ENCODE measurements at places on chromosomes 7 and 10. TPM values are rescaled to one million over a fixed set of nuclear protein-coding genes. Genes with fewer than 3 reads are reported as not detected.

Gene LRRD1
- total RNA-seq, result not detected

DNA sequence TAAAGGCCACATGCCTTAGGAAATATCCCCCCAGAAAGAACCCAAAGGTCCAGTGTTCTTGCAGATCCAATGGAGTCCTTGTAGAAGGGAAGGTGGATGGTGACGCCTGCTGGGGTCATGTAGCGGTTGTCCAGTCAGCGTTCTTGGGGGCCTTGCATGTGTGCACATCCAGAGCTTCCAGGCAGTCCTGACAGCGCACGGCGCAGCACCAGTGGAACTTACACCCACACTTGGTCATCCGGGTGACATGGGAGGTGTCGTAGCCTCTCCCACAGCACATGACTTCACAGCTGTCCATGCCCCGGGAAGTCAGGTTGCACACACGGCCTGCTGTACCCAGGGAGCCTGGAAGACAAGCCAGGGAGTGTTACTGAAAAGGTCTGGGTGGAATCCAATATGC is 44.8 kb downstream of the WNT2 start:
- DNase-seq, result no peak

Gene CRYGN
- total RNA-seq, result not detected

DNA sequence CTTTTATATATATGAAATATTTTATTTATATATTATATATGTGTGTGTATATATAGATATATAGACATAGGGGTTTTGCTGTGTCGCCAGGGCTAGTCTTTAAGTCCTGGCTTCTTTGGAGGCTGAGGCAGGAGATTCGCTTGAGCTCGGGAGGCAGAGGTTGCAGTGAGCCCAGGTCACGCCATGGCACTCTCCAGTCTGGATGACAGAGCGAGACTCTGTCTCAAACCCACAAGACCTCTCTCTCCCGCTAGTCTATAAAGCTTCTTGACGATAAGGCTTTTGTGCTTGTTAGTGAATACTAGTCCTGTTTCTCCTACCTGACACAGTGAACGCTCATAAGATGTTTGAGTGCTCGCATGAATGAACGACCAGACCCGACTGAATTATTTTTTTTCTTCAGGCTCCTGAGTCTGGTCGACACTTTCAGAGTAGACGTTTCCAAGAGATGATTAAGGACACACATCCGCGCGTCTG is 577 bp upstream of the DDX21 start:
- DNase-seq, result no peak

Gene CFAP58
- total RNA-seq, result 0.07 TPM

DNA sequence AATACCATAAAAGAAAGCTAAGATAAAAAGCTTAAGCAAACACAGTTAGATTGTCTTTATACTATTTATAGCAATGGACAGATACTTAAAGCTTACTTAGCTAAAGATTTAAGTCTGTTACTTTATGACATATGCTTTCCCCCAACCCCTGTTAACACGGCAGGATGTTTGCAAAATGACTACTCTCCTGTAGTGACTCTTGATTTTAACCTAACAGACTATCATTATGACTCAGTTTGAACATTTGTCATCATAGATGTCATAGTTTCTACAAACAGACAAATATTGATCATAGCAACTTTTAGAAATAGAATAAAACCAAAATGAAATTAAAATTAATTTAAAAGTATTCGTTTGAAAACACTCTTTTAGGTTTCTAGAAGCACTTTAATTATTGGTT is 7.8 kb upstream of the COMMD3 start:
- DNase-seq, result no peak

DNA sequence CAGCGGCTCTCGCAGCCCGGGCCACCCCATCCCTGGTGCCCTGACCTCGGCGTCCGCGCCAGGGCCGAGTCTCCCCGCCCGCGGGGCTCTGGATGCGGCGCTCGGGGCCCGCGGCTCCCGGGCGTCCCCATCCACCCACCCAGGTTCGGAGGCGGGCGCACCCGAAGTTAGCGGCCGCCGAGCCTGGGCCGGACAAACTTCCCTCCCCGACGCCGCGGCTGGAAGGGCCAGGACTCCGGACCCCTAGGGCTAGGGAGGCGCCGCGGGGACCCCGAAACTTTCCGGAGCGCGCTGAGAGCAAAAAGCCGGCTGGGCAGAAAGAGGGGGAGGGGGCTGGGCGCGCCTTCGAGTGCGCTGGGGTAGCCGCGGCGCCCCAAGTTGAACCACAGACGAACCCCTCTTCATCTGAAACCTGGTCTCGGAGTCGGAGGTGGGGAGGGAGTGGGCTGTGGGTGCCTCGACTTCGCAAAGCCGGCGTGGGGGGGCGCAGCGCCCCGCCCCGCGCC is 3.7 kb upstream of the ELFN1 start:
- no peak for DNase-seq

Gene MAPK8
- 37.3 TPM for total RNA-seq

DNA sequence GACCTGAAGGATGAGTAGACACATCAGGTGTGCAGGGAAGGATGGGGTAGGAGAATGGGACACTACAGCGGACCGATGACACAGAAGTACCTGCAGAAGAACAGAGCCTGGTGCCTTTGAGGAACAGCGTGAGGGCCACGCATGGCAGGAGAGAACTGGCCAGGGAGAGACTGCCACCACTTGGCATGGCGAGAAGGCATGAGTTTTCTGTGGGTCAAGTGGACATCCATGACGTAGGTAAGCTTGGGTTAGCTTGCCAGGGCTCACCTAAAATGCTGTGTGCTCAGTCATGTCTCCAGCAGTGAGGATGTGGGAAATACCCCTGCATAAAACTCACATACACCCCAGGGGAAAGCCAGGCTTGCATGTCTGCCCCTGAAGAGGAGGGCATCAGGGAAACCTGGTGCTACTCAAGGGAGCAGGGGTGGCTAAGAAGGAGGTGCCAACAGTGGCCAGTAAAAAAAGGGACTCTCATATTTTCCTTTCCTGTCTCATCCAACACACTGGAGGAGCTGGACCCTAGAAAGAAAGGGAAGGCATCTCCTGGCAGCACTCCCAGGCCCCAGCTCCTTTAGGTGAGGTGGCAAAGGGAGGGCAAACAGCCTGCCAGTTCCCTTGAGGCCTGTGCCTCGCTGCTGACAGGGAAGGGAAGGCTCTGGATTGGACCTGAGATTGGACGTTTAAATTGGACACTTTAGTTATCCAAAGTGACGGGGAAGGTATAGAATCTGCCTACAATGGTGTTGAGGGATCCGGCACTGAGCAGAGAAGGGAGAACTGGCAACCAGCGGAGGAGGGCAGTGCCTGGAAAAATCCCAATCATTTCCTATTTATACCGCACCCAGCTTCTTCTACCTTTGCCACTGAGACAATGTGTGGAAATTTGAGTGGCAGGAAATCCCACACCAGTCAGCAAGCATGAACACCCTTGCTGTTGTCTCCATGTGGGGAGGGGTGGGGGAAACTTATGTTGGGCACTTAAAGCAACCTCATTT is 255.7 kb downstream of the GLI3 start:
- no peak for DNase-seq

DNA sequence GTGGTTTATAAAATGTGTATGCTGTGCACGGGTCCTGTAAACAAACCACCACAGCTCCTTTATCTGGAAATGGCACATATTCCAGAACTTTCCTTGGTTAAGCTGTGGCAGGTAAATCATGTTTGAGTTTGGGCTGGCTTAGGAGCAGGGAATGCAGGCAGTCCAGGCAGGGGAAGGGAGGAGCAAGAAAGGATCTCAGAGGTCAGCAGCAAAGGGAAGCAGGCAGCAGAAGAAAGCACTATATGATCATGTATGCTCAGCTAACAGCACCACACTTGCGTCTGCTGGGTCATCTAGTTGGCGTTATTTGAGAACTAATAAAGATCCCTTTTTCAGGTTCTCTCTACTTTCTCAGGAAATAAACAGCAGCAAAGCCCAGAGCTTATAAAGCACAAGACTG is 7.8 kb downstream of the ICA1 start:
- no peak for DNase-seq

DNA sequence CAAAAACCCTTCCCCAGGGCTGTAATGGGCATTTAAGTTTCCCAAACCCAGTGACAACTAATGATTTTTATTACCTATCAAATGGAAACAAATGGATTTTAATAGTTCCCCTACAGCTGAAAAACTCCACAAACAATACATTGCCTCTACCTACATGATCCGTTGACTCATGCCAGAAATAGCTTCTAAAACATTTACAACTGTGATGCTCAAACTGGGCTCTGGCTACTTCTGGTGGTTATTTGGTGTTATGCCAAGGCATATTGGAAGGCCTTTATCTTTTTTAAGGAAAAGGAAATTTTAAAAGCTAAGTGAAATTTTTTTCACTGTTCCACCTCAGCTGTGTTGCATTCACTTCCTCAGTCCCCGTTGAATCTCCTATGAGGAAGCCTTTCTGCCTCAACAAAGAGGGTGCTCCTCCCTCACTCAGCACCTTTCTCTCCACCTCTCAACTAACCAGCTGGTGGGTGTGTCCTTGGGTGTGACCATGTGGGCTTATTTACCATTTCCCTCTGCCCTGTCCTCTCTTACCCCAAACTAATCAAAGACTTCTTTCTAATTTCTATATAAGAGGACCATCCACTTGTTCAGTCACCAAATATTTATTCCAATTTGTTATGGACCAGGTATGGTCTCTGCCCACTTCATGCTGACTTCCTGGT is 82.9 kb downstream of the PRTFDC1 start:
- DNase-seq, result no peak

- DNase-seq, result peak; percentile 72
Measured at GRCh38 chr10:43390759-43391158, 18.2 kb downstream of the HNRNPF start.

- no peak for DNase-seq
Measured at GRCh38 chr10:74718208-74718607, 108.2 kb upstream of the KAT6B start.

Gene SPDYE18
- total RNA-seq, result 3.7 TPM

DNA sequence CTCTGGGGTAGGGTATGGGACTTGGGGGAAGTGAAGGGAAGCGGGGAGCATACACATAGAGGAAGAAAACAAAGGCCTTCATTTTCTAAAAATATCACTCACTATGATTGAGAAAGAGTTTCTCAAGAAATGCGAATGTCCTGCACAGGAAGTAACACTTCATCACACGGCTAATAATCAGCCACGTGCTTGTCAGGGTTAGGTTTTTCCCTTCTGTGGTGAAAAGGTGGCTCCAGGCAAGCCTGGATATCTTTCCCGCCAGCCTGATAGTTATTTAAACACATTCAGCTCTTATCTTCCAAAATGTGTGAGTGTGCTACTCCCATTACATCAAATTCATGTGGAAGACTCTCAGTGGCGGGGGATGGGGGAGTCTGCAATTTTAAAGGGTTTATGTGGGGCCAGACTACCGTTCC is 166.4 kb upstream of the ADO start:
- peak; percentile 57 for DNase-seq

- no peak for DNase-seq
Measured at GRCh38 chr7:156238366-156239133, 402.0 kb upstream of the RNF32 start.

- DNase-seq, result no peak
Measured at GRCh38 chr7:35705932-35706461, 11.1 kb upstream of the HERPUD2 start.

GRCh38 chr10:48655411-48656240 is 29.0 kb upstream of the WDFY4 start:
- no peak for DNase-seq

- no peak for DNase-seq
Measured at GRCh38 chr7:4135301-4135700, 546.8 kb upstream of the FOXK1 start.

DNA sequence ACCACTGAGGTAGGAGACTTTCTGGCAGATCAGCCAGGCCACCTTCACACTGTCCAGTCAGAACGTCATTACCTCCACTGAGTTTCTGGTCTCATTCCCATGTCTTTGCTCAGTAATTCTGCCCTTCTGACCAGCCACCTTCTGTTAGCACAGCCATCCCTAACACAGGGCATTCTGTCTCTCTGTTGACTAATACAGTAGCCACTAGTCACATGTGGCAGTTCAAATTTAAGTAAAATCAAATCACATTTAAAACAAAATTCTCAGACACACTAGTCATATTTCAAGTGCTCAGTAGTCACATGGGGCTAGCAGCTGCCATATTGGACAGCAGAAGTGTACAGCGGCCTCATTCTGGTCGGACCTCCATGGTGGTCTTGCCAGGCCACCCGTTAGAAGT is 7.4 kb downstream of the CPSF4 start:
- no peak for DNase-seq

Gene FXYD4
- not detected for total RNA-seq

- DNase-seq, result no peak
Measured at GRCh38 chr7:29109899-29110298, 36.4 kb downstream of the CPVL start.

Data from natural killer cell (primary cell).